ENCODE measurements at places on chromosomes 7 and 10.

DNA sequence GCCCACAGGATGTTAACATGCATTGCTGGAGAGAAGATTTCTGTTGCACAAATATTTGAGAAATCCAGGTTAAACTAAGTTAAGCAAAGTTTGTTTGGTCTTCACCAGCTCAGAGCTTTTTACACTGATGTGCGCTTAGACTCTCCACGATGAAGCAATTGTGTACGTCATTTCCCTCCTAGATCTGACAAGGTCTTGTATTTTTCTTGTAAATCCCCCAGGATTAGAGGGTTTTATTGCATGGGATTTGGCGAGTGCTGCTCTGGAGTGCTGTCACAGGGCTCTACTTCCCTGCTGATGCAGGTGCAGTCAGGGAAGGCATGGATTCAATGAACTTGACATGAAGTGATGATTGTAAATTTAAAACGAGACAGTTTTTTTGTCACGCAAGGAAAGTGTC is 173.3 kb downstream of the PDE1C start:
- DNase-seq: no peak

DNA sequence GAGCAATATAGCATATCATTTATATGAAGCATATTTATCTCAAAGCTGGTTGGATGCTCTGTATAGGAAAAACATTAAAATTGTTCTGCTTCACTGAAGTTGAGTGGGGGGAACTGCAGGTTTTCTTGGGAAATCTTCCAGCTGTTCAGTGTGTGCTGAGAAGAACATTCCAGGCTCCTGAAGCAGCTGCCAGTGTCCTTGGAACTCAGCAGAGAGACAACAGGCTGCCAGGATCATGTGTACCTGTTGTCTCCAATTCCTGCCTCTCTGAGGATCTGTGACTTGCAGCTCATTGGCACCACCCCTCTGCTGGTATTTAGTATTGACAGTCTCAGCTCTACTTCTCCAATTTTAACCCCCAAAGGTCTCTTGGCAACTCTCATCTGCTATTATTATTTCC is 42.3 kb upstream of the PRKG1 start:
- DNase-seq: no peak

DNA sequence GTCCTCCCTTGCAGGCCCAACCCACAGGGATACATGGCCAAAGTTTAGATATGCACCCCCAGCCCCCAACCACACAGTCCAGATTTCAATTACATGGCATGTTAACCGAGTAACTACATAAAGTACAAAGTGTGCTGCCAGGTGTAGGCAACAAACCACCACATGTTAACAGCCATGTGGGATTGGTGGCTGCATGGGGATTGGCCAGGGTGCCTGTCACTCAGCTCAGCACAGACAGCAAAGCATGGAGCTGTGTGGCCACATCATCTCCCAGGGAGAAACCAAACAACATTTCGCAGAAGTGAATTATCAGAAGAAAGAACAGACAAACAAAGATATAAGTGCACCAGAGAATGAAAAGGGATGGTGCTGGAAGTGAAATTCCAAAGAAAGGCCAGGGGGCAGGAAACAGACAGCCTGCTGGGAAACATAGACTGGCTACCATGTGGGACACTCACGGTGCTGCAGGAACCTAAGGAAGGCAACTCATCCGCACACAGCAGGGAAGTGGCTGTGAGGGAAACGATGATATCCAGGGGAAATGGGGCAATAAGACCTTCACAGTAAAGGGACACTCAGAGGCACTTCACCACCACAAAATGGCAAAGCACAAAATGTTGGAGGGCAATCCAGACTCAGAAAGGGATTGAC is 171.2 kb downstream of the PTPRN2 start:
- no peak for DNase-seq

- no peak for DNase-seq
Measured at GRCh38 chr7:75966190-75966961, 28.0 kb downstream of the TMEM120A start.

GRCh38 chr10:3342771-3343170 is 170.2 kb upstream of the PITRM1 start:
- no peak for DNase-seq

DNA sequence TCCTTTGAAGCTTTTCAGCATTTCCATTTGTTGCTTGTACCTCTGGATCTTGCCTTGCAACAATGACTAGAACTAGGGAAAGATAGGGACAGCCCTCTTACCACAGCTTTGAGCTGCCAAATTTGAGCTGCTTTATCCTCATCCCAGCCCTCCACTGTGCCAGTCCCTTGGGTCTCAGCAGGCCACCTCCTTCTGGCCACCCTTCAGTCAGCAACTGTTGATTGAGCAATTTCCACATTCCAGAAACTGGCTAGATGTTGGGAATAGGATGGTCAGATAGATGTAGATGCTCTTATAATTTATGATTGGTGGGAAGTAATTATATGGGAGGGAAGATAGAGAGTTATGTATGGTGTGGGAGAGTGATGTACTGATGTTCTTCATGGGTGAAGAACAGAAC is 100.1 kb downstream of the ST7 start:
- DNase-seq: no peak

DNA sequence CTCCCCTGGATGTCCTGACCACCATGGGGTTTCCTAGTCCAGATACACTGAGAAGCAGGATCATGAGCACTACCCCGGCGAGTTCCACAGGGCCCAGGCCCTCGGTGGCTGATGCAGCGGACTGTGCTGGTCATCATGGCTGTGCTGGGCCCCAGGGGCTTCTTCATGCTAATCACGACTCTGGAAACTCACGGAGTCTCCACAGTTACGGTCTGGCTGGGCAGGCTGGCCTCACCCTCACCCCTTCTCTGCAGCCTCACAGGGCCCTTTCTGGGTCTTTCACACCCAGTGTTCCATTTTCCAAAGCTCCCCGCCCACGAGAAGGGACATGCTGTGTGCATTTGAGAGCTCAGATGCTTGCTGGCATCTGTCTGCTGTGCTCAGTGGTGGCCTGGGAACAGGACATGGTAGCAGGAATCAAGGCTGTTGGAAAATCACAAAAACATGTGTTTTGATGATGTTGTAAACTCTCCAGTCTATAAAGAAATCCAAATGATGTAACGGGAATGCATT is 119.0 kb downstream of the PTPN20 start:
- DNase-seq: no peak

- no peak for DNase-seq
Measured at GRCh38 chr10:90447831-90448230, 410.0 kb downstream of the HTR7 start.

- DNase-seq: no peak
Measured at GRCh38 chr10:91779011-91779605, 19.1 kb upstream of the TNKS2 start.

All from NT2/D1 (cell line).